Activated naive CD8-positive, alpha-beta T cell treated with anti-CD3 and anti-CD28 coated beads, Interleukin-2, amount 50 U/mL, for 24 hours (primary cell): ENCODE measurements at places on chromosomes 6 and 20.

GRCh38 chr20:53867741-53868351 lies 202.5 kb downstream of the BCAS1 start:
- no peak for DNase-seq

- no peak for DNase-seq
These were observed 321.1 kb downstream of the SYNE1 start for GRCh38 chr6:152316024-152316423.

- DNase-seq = no peak
These were observed 95.6 kb upstream of the SUPT3H start for GRCh38 chr6:45473121-45473993.

DNA sequence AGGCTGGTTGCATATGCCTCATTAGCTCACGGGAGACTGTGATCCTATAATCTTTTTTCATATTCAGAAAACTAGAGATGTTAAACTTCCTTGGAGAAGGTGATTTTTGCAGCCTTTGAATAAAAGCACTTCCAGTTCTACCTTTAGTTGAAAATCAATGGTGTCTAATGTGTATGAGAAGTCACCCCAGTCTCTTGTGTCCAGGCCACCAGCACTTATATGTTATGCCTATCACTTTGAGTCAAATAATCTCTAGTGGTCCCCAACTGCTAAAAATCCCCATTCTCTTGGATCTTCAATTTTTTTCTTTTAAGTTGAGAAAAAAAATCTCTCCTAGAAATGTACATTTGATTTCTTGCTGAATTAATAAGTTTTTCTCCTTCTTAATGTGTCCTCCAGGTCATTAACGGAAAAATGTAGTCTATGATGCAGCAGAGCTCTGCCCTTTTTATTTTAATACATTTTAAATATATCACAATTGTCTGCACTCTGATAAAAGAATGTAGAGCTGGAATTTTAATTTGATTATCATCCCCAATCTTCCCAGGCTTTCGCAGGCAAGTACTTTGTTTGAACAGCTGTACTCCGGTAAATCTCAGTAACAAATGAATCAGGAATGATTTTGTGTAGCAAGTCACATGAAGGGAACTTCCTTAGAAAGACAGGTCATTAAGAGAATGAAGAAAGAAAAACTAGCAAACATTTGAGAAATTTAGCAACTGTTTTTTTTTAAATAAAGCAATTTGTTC lies 147.0 kb downstream of the SOX4 start:
- DNase-seq = no peak

- no peak for DNase-seq
These were observed 739.4 kb upstream of the FLRT3 start for GRCh38 chr20:15076785-15077184.

GRCh38 chr20:5261763-5262162 lies 55.0 kb downstream of the PROKR2 start:
- DNase-seq = no peak

GRCh38 chr6:160978141-160978901 lies 13.2 kb upstream of the MAP3K4 start:
- no peak for DNase-seq
